ENCODE measurements at places on chromosomes 5 and 9. TPM values are rescaled to one million over a fixed set of nuclear protein-coding genes. Genes with fewer than 3 reads are reported as not detected.

DNA sequence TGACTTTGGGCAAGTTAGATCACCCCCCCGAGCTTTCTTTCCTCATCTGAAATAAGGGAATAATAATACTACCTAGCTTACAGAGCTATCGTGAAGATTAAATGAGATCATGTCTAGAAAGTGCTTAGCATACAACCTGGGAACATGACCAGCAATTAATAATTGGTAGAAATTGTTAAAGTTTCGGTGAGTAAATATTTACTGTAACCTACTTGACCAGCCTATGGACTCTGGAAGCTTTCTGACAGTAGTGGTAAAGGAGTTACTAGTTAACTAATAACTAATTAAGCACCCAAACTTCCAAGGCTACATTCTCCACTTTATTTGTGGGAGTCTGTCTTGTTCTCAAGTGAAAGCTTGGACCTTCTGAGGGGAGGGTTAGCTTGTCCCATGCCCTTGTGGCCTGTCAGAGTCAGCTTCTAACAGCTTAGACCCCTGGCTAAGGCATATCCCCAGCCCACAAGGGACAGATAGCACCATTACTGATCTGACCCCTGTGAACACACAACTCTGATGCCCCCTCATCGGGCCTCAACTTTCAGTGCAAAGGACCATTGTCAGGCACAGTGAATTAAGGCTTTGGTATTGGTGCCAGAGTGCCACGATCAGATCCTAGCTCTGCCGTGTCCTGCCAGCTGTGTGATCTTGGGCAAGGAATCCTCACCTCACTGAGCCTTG lies 58.7 kb upstream of the SAP30L start:
- DNase-seq: no peak

- DNase-seq: no peak
These were observed 9.6 kb upstream of the CCDC171 start for GRCh38 chr9:15543047-15543813.

DNA sequence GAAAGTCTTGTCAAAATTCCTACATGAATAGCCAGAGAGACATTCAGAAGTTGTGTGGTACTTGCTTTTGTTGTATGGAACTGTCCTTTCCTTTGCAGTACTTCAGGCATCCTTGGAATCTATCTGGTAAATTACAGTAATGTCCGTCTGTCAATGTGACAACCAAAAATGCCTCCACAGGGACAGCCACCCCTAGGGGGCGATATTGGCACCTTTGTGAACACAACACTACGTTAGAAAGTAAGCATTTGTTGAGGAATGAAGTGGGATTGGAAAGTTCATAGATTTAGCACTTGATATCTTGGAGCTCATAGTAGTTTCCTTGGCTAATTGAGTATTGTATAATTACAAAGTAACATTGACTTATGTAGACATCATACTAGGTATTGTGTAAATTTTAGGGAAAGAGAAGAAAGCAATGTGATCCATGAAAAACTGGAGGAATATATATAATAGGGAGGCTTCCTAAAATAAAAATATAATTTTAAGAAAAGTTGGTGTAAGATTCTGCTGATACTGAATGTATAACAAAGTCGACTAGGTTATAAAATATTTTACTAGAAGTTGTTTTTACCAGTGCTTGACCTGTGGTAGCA lies 32.7 kb downstream of the TMEFF1 start:
- peak; percentile 4 for DNase-seq

DNA sequence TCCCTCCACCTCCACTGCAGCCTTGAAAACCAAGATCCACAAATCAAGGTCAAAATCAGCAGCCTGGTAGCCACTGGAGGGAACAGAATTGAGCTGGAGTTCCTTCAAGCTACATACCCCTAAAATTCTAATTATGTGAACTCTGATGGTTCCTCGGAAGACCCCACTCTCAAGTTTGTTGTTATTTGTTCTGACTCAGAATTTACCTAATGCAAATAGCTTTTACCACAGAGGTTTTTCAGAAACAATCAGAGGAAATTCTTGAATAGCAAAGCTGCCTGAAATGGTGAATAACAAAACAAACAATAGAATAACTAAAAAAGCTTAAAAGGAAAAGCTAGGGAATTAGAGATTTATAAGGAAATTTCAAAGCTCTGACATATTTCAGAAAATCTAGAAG lies 220.0 kb downstream of the CDH18 start:
- no peak for DNase-seq

Gene PPP3R2
- polyA plus RNA-seq: 0.17 TPM

DNA sequence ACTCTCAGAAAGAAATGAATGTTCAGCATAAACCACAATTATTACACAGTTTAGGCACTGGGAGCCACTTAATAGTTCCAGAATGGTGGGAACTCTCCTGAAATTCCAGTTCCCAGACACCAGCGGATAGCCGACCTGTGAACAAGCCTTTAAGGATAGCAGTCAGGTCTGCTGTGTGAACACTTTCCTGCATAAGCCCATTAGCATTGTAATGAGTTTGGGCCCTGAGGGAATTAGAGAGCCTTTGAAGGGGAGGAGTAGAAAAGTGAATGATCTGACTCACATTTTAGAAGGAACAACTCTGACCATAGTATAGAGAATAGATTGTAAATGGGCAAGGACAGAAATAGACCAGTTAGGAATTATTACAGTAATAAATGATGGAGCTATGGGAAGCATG lies 189.1 kb downstream of the ADGRV1 start:
- no peak for DNase-seq

Gene SAXO1
- 0.03 TPM for polyA plus RNA-seq

Gene PAPPA
- 0.01 TPM for polyA plus RNA-seq

DNA sequence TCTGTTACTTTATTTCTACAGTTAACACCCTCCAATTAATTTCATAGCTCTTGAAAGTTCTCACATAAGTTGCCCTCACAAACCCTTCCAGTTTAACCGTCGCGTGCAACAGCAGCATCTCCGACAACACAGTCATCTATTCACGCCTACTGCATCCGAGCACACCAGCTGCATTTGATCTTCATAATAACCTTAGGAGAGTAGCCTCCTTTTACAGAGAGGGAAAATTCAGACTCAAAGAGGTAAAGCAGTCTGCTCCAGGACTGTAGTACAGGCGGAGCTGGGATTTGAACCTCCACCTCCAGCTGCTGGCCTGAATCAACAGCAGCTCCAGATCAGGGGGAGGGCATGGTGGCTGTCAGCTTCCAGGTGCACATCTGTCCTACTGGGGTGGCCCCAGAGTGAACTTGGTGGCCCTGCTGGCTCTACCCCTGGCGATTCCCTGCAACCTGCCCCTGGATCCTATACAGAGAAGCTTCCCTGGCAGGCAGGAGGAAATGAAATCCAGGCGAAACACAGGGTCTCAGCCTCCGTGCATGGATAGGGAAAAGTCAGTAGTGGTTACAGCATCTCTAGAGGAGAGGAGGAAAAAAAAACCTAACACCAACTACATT lies 71.6 kb upstream of the UNC5A start:
- DNase-seq: no peak

DNA sequence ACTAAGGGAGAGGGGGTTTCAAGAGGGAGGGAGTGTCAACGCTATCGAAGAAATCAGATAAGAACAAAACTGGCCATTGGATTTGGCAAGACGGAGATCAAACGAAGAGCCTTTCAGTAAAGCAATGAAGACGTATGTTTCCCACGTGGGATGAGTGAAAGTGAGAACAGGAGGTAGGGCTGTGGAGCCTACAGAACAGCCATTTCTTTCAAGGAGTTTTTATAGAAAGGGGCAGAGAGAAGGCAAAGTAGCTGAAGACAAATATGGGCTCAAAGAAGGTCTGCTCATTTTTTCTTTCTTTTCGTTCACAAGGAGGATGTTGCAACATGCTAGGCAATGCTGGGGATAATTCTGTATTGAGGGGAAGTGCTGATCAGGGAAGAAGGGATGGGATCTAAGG lies 98.3 kb downstream of the SUSD1 start:
- no peak for DNase-seq

DNA sequence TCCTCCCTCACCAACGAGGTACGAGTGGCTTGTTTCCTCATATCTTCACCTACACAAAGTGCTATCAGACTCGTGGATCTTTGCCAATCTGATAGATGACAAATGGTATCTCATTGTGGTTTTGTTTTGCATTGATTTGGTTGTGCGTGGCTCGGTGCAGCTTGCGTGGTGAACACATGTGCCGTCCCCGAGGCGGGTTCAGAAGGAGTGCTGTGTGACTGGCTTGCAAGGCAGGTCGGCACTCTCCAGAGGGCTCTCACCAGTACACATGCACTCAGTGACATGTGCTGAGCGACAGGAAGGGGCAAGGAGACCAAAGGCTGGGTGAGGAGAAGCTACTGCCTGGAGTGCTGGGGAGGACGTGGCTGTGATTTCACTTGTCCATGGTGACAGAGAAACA lies 95.3 kb upstream of the PITX1 start:
- no peak for DNase-seq
